Right cardiac atrium (tissue), 5 donors: ENCODE measurements at places on chromosomes 13 and 19. TPM values are rescaled to one million over a fixed set of nuclear protein-coding genes. Genes with fewer than 3 reads are reported as not detected.

The FCER2 gene
- total RNA-seq = not detected

The CYP4F8 gene
- total RNA-seq = not detected

The LGALS14 gene
- total RNA-seq = not detected

The GNG7 gene
- total RNA-seq = 54.4 TPM

The TRAPPC5 gene
- 96.1 TPM for total RNA-seq

The KLK15 gene
- not detected for total RNA-seq

The GPC6 gene
- 3.1 TPM for total RNA-seq

The FGF21 gene
- not detected for total RNA-seq

The RFC3 gene
- 6.6 TPM for total RNA-seq

The PSPC1 gene
- 29.1 TPM for total RNA-seq

- no peak for DNase-seq
Observed at GRCh38 chr19:48186541-48186991, 16.1 kb downstream of the ZSWIM9 start.

DNA sequence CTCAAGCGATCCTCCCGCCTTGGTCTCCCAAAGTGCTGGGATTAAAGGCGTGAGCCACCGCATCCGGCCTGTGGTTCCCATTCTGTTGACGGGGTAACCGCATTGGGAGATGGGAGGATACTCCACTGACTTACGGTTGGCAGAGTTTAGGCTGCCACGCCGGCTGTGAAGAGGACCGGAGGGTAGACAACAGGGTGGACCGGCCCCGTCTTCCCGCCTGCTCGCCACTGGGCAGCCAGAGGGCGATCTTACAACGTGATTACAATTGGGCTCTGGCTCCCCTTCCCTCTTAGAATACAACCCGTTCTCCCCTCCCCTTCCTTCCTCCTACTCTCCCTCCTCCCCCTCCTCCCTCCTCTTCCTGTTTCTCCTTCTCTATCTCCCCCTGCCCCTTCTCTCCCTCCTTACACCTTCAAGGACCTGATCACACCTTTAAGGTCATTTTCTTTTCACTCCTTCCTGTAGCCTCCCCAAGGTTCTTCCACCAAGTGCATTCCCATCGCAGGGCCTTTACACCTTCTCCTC is 957 bp upstream of the CCDC194 start:
- peak; percentile 88 for DNase-seq

- DNase-seq = no peak
Observed at GRCh38 chr19:45464852-45465441, 2.8 kb upstream of the FOSB start.

DNA sequence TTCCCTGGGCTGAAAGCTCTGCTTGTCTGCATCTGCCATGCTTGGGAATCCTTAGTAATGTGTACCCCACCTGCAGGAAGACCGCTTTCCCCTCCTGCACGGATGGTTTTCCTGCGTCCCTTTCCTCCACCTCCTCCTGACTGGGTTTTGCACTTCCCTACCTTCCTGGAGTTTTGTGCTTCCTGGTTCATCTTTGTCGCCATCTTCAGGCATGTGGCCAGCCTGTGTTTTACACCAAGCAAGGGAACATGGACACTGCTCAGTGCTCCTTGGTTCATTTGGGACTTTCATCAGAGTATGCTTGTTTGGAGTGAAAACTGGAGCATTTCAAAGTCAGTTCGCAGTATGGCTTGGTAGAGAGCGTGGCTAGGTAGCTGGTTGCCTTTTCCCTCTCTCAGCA is 30.7 kb downstream of the ERICH6B start:
- no peak for DNase-seq

DNA sequence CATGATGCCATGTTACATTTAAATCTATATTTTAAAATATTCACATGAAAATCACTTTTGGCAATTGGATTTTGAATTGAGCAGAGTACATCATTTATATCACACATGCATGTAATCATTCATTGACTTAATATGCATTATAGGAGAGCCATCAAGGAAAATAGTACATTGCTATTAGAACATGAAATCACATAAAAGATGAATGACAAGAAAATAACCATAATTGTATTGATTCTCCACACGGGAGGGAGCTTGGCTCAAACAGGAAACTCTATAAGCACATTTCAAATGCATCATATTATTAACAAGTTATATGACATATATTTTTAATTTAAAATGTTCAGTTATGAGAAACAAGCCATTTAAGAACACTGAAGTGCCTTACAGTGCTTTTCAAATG is 208.6 kb upstream of the PRR20A start:
- no peak for DNase-seq

DNA sequence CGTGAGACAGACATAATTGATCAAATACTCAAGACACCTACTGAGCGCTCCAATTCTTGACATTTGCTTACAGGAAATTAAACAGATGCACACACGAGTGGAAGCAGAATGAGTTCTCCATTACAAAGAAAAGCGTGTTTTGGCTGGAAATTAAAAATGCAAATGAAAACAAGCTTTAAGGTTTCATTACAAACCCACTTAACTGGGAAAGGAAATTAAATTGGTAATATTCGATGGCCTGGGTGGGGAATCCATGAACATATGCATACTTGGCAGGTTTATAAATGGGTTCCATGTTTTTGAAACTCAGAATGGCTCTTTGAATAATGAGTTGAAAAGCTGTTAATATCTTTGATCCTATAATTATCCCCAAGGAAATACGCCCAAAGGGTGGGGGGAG is 178.0 kb downstream of the IER2 start:
- DNase-seq = no peak

DNA sequence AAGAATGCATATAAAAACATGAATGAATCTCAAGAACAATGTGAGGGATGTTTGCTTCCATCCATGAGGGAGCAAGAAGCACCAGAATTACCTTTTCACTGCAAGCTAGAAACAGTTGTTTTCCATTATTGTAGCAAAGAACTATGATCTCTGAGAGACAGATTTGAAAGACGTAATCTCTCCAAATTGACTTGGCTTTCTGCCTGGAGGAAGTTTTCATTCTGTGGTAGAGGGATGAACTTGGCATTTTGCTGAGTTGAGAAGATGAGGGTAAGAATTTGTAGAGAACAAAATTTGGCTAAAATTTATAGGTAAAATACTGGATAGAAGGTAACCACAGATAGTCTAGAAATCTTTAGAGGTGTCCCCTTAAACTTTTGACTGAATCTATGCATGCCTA is 496.8 kb downstream of the TDRD3 start:
- no peak for DNase-seq

DNA sequence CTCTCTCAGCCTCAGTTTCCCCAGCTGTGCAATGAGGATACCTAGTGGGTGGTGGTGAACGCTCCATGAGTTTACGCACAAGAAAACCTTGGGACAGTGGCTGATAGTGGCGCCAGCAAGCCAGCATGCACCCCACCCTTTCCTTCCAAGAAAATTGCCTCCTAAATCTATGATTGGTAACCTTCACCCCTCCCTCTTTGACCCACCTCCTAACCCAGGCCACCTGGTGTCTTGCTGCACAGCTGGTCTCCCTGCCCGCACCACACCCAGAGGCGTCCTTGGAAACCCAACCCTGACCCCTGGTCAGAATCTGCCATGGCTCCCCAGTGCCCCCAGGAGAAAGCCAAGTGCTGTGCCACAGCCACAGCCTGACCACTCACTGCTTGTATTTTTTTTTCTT is 22.8 kb upstream of the BCL3 start:
- no peak for DNase-seq

- no peak for DNase-seq
Observed at GRCh38 chr19:57465680-57466381, 8.9 kb upstream of the VN1R1 start.

- DNase-seq = no peak
Observed at GRCh38 chr13:93298713-93299112, 72.1 kb downstream of the GPC6 start.

GRCh38 chr19:45781214-45782161 is 802 bp downstream of the DMPK start:
- DNase-seq = no peak

DNA sequence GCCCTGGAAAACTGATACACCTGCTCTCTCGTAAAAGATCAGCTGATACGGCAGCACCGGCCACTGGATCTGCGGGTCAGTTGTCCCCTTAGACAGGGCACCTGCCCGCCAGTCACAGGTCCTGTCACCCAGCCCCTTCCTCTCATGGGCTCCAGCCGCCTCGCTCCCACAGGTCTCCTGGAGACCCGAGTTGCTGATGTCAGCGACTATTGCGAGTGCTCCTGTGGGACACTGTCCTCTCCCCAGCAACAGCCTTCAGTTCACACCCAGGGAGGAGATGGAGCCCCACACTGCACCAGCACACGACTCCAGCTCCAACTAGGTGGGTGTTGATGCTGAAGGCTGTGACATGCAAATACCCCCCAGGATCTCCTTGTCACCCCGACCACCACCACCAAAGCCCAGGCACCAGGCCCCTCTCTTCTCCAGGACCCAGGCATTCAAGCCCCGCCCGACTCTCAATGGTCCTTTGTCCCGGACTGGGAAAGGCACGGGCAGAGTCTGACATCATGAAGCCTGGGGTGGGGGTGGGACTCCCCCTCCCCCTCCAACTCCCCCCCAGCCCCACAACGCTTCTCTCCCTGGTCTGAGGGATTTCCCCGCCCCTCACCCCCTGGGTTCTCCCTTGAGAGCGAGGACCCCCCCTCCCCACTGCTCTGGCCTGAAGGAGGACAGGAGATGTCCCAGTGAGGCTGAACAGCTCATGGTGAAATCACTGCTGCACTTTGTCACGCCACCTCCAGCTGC is 1.4 kb upstream of the MAG start:
- DNase-seq = no peak

DNA sequence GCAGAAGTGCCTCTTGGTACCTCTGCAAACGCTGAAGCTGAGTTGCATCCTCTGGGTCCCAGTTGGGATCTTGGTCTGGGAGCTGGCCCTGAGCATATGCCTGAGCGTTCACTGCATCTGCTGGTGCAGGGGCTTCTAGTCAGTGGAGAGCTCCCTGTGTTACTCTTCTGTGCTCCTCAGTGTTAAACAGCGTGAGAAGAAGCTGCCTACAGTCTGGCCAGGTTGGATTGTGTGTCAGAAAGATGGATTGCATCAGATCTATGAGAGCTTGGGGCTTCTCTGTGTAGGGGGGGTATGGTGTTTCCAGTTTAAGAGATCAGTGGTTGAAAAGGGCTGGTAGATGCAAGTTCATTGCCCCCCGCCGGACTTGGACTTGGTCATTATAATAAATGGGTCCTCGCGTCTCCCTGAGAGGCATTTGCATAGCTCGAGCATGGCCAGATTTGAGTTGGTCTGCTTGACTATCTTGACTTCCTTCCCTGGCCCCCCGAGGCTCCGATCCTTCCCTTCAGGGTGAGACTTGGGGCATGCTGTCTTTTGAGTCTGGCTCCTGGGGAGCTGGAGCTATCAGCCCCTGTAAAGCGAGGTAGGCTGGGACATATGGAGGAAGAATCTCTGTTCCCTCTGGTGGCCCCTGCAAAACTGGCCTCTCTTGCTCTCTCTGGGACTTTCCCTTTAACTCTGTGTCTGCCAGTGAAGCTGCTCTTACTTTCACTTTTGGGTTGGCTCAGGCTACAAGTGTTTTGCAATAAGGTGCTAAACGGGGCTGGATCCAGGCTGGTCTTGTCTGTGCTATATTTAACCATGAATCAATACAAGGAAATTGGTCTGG is 52.9 kb downstream of the OR10H4 start:
- no peak for DNase-seq

- no peak for DNase-seq
Observed at GRCh38 chr13:61370520-61370919, 45.1 kb downstream of the PCDH20 start.

- DNase-seq = no peak
Observed at GRCh38 chr13:98222081-98222554, 45.0 kb upstream of the RNF113B start.

DNA sequence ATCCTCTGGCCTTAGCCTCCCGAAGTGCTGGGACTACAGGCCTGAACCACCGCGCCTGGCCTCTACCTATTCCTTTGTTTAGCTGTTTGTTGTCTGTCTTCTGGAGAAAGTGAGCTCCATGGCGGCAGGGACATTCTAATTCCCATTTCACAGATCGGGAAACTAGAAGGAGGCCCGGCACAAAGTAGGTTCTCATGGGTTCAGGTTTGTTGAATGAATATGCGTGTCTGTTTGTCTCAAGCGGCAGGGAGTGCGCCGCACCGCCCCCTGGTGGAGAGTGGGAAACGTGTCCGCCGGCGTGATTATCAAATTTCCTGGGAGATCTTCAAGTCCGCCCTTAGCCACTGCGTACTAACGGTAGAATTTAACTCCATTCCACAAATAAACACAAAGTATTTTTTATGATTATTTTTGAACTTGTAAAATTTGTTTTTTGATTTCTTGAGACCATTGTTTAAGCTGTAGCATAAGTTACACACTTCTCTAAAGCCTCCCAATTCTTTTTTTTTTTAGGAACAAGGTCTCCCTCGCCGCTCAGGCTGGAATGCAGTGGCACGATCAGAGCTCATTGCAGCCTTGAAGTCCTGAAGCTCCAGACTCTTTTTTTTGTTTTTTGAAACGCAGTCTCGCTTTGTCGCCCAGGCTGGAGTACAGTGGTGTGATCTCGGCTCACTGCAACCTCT is 8.9 kb upstream of the CCDC9 start:
- peak; percentile 91 for DNase-seq

DNA sequence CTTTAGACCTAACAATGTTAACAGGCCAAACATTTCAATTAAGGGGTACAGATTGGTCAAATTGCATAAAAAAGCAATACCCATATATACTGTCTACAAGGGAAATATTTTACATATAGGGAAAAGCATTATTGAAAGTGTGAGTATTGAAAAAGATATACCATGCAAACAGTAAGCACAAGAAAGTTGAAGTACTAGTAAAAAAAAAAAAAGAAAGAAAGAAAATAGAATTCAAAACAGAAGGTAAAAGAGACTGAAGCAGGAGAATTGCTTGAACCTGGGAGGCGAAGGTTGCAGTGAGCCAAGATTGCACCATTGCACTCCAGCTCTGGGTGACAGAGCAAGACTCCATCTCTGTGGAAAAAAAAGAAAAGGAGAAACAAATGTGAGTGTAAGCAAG is 5.3 kb upstream of the TEX101 start:
- DNase-seq = no peak

GRCh38 chr13:80841414-80841813 is 500.5 kb upstream of the SPRY2 start:
- DNase-seq = no peak

GRCh38 chr13:110413676-110414040 is 106.6 kb downstream of the COL4A2 start:
- peak; percentile 56 for DNase-seq

DNA sequence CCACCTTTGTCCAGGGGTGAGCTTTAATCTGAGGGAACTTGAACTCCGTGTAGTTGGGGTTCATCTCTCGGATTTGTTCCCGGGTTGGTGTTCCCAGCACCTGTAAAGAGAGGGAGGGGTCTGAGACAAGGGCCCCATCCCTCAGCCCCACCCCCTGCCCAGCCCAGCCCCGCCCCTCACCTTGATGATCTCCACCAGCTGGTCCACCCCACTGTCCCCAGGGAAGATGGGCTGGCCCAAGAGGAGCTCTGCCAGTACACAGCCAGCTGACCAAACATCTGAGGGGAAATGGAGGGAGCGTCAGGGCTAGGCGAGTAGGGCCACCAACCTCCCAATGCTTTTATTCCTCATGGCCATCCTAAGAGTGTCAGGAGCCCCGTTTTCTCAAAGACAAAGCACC is 9.3 kb downstream of the GSK3A start:
- DNase-seq = no peak
